ENCODE measurements at places on chromosomes 7 and 10. TPM values are rescaled to one million over a fixed set of nuclear protein-coding genes. Genes with fewer than 3 reads are reported as not detected.

The PAPOLB gene
- total RNA-seq: not detected

The SCIN gene
- total RNA-seq: 0.45 TPM

The CUBN gene
- total RNA-seq: 0.01 TPM

The CARD11 gene
- total RNA-seq: 1.3 TPM

Data from A549 treated with ZK216348 at 1 μM for 4 hours (cell line).